T-helper 1 cell (primary cell): ENCODE measurements at places on chromosomes 16 and 17.

- DNase-seq: no peak
Observed at GRCh38 chr16:71479420-71479819, 9.7 kb downstream of the ZNF19 start.

- DNase-seq: no peak
Observed at GRCh38 chr16:31080756-31081419, 6.7 kb downstream of the ZNF646 start.

- DNase-seq: peak; percentile 63
Observed at GRCh38 chr17:82551779-82552457, 32.4 kb downstream of the FOXK2 start.

DNA sequence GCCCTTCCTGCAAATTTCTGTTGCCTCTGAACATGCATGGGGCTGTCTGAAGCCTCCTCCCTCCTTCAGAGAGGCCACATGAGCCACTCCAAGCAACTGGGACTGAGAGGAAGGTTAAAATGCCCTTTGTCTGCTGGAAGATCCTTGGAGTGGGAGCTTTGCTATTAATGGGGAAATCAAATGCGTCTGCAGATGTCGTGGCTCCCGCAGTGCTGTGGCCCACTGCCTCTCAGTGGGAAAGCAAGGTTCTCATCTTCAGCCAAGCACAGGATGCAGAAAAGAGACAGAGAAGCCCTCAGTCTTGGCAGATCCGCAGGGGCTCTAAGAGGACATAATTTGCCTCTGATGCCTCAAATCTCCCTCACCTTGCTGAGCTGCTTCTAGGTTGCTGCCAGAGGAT is 34.8 kb downstream of the PEMT start:
- DNase-seq: no peak

GRCh38 chr17:64992325-64992802 is 64.2 kb downstream of the GNA13 start:
- DNase-seq: no peak

GRCh38 chr16:85697431-85697830 is 8.7 kb upstream of the GINS2 start:
- no peak for DNase-seq

- no peak for DNase-seq
Observed at GRCh38 chr16:14175086-14175485, 104.0 kb downstream of the MRTFB start.

DNA sequence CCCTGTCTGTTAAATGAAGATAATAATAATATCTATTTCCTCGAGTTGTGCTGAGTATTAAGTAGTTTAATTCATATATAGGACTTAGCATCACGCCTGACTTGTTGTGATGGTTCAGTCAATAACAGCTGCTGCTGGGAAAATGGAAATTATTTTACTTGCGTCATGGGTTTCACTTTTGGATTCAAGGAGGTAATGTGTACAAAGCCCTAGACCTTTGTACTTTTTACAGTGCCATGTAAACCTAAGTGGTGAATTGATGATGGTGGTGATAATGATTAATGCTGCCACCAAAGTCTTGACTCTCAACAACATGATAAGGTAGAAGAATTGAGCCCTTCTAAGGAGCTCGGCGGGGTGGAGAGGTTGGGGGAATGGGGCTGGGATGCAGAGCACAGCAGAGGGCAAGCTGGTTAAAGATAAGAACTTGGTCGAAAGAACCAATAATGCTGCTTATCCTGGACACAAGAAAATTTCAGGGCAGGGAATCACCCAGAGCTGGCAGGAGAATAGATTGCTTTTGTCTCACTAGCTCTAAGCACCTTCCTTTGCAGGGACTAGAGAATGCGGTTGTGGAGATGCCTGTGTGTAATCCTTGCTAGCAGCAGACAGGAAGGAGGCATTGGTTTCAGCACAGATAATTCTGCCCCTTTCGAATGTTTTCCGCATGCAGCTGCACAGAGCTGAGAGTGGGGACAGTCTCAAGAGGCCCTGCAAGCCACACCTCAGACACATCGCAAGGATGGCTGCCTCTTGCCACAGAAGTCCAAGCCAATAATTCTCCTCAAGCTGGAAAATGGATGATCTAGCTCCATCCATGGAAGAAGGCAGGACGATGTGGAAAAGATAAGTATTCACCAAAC is 187.1 kb downstream of the TMEM114 start:
- no peak for DNase-seq

DNA sequence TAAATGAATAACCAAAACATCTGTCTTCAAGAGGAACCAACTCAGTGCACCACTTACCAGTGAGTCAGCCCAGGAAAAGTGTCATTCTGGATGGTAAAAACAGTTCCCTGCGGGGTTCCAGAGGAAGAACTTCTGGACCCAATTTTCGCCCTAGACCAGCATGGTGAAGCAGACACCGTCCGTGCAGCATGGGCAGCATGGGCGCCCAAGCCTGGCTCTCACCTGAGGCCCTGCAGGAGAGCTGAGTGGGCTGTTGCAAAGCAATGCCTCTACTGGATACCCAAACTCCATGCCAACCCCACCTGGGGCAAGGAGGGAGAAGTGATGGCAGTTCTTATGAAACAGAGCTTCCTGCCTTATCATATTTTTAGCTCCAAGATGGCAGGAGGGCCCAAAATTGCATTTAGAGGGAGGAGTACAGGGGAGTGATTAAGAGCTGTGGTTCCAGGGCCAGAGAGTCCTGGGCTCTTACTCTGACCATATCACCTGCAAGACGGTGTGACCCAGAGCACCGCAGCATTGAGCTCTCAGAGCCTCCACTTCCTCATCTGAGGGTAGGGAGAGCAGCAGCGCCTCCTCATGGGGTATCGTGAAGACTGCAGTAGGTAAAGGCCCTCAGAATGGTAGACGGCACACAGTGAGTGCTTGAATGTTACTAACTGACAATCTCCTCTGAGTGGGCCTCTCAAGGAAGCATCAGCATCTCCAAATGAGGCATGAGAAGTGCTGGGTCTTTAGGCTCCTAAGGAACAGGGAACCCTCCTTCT is 16.6 kb upstream of the INPP5K start:
- DNase-seq: peak; percentile 38

DNA sequence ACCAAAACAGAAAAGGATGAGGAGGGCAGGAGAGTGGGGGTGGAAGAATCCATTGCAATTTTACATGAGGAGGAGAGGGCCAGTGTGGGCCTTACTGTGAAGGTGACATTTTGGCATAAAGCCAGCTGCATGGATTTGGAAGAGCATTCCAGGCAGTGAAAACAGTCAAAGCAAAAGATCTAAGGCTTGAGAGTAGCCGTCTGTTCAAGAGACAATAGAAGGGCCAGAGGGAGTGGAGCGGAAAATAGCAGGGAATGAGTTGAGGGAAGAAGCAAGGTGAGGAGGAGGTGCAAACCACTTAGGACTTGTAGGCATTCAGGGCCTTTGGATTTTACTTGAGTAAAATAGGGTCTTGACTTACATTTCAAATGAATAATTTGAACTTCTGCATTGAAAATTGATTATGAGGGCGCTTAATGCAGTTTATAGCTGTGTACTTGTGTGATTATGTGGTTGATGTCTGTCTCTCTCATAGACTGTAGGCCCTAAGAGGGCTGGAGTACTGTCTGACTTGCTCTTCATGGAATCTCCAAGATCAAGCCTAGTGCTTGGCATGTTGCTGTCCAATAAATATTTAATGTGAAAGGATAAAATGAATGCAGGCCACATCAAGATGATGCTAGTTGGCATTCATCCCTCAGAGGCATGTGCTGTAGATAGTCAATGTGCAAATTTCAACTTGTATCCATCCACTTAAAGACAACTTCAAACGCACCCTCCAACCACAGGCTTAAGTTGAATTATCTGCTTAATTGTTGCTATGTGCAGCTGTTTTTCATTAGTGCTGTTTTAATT is 772.1 kb upstream of the RBFOX1 start:
- DNase-seq: no peak

GRCh38 chr16:79328402-79329165 is 272.0 kb downstream of the MAF start:
- no peak for DNase-seq

- DNase-seq: no peak
Observed at GRCh38 chr16:53281280-53281679, 153.0 kb upstream of the RBL2 start.

DNA sequence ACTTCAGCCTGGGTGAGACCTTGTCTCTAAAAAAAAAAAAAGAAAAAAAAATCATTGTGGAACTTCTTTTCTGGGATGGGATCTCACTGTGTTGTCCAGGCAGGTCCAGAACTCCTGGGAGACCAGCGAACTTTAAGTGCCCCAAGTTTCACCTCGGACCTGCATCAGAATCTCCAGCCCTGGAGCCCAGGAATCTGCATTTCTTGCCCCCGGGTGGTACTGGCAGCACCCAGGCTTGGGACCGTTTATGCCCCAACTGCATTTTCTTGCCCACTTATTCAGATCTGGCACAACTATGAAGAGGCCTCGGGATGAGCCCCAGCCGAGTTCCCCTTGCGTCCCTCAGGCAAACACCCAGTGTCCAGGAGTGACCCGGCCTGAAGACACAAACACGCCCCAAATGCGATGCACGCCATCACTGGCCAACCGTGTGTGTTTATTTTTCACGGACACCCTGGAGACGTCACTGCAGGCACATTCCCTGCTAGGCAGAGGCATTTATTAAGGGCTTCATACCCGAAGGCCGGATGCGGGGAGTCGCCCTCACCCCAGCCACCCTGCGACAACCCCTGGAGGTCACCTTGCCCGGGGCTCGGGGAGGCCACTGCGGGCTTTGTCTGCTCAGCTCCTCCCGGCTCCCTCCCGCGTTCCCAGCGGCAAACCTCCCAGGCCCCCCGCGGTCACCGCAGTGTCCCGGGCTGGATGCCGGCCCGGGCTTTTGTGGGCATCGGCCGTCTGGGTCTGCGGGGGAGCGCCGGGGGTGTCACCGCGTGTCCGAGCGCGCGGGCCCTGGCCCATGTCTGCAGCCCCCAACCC is 684 bp upstream of the SPIRE2 start:
- no peak for DNase-seq

DNA sequence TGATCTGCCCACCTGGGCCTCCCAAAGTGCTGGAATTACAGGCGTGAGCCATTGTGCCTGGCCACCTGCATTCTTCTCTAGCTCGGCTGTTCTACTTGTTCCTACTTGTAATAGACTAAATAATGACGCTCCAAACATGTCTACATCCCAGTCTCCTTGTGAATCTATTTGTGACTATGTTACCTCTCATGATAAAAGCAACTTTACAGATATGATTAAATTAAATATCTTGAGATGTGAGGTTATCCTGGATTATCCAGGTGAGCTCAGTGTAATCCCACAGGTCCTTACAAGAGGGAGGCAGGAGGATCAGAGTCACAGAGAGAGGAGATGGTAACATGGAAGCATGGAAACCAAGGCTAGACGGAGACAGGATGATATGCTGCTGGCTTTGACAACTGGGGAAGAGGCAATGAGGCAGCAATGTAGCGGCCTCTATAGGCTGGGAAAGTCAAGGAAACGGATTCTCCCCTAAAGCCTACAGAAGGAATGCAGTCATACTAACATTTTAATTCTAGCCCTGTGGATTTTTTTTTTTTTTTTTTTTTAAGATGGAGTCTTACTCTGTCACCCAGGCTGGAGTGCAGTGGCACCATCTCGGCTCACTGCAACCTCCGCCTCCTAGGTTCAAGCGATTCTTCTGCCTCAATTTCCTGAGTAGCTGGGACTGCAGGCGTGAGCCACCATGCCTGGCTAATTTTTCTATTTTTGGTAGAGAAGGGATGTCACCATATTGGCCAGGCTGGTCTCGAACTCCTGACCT is 5.0 kb upstream of the LASP1 start:
- no peak for DNase-seq

- no peak for DNase-seq
Observed at GRCh38 chr16:76370344-76370743, 93.1 kb downstream of the CNTNAP4 start.

- no peak for DNase-seq
Observed at GRCh38 chr17:75295201-75296158, 6.2 kb upstream of the SLC25A19 start.

GRCh38 chr16:20409398-20410120 is at the start of gene ACSM5:
Gene ACSM5 (plus strand): TSS chr16:20409534. CDS start chr16:20411485, 1,951 bp downstream.
- no peak for DNase-seq

- no peak for DNase-seq
Observed at GRCh38 chr16:85602402-85603202, 10.5 kb upstream of the GSE1 start.

DNA sequence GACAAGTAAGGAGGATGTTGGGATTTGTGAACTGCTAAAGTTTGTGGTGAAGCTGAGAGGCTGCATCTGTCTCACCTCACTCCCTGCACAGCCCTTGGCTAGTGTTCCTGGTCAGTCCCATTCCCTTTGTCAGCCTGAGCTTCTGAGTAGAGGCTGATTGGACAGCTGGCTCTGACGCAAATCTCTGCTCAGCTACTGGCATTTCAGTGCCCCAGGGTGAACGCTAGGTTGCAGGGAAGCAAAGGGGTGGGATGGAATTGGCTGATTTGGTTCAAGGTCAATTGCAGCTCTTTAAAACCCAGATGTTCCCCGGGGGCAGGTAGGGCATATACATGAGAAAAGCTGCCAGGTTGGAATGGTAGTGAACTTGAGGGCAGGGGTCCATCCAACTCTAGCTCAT is 23.1 kb upstream of the CNOT1 start:
- DNase-seq: no peak

GRCh38 chr16:85778873-85779272 is 20.5 kb downstream of the EMC8 start:
- DNase-seq: no peak

DNA sequence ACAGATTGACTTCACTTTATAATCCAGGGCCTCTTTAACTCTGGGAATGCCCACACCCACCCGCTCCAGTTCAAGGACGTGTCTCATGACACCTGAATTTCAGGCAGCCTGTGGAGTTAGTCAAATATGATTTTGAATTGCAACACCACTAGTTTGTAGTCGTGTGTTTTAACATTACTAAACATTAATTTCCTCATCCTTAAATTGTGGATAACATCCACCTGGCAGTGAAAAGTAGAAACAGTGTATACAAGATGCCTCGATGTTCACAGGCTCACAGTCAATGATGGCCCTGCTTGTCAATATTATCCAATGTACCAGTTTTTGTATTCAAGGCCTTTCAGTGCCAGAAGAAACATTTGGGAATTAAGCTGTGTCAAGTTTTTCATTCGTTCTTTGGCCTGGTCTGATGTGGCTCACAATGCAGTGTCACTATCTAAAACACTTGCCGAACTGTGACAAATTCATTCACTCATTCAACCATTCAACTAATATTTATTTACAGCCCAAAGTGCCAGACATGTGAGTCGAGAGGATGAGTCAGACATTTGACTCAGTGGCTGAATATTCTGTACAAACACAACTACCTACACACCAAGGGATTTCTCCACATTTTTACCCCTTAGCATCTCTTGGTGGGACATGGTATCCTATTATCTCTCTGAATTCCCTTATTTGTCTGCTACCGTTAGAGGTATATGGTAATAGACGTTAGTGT is 1.4 kb downstream of the MEIOB start:
- no peak for DNase-seq

DNA sequence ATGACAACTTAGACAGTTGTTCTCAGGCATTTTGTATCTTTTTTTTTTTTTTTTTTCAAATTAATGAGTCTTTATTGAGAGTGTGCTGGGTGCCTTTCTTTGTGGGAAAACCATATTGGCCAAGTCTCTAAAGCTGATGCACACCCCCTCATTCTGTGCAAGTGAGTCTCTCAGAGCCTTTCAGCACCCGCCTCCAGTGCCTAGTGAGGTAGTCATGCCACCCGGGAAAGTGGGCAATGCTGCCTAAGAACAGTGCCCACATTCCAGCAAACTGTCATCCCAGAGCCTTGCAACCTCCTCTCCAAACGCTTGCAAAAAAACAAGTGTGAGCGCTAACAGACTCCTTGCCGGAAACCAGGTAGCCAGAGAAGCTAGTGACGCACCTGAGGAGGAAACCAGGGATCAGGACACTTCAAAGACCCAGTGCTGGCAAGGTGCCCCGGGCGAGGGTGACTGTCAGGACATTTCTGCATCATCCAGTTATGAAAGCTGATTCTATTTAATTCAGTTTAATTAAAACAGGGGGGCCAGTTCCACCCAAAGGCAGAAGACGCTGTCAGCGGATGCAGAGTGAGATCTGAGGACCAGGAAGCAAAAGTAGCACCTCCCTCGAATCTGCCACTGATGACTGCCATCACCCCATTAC is 34.9 kb downstream of the SMARCE1 start:
- DNase-seq: peak; percentile 79
